ENCODE measurements at places on chromosomes 12 and 14.
A peak's percentile ranks its signal among the peaks of the same experiment; 100 is the strongest.

DNA sequence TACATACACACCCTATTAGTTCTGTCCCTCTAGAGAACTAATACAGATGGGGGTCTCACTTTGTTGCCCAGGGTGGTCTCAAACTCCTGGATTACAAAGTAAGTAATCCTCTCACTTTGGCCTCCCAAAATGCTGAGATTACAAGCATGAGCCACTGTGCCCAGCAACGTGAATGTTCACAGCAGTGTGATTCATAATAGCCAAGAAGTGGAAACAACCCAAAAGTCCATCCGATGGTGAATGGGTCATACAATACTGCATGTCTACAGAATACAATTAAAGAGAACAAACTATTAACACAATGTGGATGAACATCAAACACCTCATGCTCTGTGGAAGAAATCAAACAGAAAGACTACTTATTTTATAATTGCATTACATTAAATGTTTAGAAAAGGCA is 57.3 kb upstream of the SYNE2 start:
- DNase-seq: no peak

DNA sequence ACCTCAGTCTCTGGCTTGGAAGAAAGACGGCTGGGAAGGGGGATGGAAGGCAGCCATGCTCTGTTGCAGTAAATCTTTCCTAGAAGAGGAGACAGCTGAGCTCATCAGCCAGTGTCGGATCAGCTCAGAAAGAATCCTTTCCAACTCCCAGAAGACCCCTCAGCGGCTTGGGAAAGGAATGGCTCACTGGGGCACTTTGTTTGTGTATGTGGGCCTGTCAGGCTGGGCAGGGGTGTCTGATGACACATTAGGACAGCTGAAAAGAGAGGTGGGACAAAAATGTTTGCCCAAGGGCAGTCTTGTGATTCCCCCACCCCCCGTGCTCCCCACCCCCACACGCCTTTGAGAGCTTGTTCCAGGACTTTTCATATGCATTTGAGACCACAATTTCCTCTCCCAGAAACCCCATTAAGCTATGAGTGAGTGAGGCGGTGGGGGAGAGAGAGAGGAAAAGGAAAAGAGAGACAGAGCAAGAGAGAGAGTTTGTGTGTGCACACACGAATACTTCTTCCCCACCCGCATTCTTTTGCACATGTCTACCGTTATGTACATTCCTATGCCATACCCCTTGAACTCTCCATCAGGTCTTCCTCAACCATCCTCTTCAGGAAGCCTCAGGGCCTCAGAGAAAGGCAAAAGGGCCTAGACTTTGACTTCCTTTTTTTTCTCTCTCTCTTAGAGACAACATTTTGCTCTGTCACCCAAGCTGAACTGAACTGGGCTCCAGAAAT is 198.9 kb downstream of the ZFP36L1 start:
- no peak for DNase-seq

- DNase-seq: peak; percentile 66
Measured at GRCh38 chr12:122356192-122356635, 66.3 kb downstream of the CLIP1 start.

DNA sequence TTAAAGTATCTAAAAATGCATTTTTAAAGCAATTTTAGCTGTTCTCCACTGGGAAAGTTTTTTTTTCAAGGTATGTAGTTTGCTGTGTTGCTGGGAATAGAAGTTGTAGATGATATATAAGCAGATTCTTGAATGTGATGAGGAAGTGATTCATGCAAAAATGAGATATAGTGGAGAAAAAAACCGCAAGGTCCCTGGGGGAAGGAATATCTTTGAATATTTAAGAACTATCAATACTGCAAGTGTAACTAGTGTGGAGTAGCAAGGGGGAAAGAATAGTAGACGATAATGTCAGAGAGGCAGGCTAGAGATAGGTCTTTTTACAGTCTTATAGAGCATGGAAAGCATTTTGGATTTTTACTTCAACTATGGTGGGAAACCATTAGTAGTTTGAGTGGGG is 42.5 kb downstream of the PTCSC3 start:
- DNase-seq: no peak

DNA sequence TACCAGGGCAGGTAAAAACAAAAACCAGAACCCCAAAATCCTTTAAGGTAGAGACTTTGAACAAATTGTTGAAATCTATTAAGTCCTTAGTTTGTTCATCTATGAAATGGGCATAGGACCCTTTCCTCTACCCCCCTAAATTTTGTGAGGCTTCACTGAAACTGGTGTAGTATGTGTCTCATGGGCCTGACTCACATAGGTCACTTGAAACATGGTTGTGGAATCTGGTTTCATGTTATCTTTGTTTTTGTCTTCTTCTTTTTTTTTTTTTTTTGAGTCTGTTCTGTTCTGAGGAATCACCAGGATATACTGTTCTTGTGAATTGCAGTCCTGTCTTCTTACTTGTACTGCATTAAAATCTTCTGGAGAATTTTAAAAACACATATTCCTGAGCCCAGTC is 202.2 kb downstream of the KTN1 start:
- no peak for DNase-seq

- DNase-seq: no peak
Measured at GRCh38 chr12:108825201-108825950, 32.0 kb downstream of the SSH1 start.

- no peak for DNase-seq
Measured at GRCh38 chr12:115726691-115727090, 550.8 kb downstream of the MED13L start.

DNA sequence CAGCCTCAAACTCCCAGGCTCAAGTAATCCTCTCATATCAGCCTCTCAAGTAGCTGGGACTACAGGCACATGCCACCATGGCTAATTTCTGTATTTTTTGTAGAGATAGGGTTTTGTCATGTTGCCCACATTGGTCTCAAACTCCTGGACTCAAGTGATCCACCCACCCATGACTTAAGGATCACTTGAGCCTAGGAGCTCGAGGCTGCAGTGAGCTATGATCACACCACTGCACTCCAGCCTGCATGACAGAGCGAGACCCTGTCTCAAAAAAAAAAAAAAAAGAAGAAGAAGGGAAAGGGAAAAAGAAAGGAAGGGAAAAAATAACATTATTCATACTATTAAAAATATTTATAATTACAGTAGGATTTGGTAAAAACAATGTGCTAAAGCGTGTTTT is 19.2 kb downstream of the EPS8 start:
- DNase-seq: peak; percentile 31

DNA sequence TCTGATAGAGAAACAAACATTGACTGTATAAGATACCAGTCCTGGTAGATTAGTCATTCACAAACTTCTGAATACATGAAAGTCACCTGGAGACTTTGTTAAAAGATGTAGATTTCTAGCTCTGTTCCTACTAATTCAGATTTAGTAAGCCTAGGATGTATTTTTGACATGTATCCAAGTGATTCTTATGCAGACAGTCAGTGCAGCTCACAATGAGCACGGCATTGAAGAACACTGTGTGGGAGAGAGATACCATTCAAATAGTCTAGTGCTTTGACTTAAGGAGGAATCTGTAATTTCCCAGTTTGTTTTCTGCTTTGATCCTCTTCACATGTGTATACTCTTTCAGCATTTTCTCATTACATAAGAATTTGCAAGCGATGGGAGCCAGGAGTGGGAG is 68.7 kb upstream of the STXBP6 start:
- DNase-seq: no peak

DNA sequence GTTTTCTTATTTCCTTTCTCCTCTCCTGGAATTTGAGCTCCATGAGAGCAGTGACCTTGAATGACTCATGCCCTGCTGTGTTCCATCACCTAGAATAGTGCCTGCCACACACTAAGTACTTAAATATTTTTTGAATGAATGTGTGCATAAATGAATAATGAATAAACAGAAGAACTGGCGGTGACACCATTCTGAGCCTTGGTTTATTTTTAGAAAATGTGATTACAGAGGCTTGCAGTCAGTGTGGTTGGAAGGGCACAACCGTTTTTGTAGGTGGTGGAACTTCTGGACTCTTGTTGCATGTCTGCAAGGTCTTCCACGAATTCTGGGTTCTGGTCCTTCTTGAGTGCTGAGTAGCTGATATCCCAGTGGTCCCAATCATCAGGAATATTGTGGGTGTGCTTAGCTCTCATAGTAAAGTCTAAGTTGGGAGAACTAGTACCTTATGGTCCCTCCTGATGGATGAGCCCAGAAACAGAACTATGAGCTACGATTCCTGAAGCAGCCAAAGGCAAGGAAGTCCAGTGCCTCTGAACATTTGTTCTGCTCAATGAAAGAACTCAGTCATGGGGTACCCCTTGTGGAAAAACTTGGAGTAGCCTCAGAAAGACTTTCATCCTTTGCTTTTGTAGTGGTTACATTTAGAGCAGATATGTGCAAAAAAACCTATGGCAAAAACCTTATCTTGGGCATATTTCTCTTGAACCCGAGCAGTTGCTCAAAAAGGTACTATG is 28.8 kb upstream of the BHLHE41 start:
- no peak for DNase-seq

GRCh38 chr12:4379405-4379804 is at the start of gene FGF23:
Gene FGF23 (minus strand): TSS chr12:4379712. CDS start chr12:4379582, 130 bp downstream.
- DNase-seq: no peak

DNA sequence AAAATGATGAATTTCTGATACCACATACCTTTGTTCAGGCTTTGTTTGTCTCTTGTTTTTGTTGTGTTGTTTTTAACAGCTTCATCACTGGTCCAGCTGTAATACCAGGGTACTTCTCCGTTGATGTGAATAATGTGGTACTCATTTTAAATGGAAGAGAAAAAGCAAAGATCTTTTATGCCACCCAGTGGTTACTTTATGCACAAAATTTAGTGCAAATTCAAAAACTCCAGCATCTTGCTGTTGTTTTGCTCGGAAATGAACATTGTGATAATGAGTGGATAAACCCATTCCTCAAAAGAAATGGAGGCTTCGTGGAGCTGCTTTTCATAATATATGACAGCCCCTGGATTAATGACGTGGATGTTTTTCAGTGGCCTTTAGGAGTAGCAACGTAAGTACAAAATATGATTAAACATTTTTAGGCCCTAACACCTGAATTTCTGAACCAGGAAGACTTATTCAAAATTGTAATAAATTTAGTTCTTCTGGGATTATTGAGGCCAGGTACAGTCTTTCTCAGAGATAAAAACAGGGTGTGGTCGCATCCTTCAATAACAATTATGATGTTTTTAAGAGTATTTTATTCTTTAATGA is 22.4 kb downstream of the RXYLT1 start:
- peak; percentile 46 for DNase-seq

- no peak for DNase-seq
Measured at GRCh38 chr12:25529738-25530137, 23.3 kb downstream of the LMNTD1 start.

DNA sequence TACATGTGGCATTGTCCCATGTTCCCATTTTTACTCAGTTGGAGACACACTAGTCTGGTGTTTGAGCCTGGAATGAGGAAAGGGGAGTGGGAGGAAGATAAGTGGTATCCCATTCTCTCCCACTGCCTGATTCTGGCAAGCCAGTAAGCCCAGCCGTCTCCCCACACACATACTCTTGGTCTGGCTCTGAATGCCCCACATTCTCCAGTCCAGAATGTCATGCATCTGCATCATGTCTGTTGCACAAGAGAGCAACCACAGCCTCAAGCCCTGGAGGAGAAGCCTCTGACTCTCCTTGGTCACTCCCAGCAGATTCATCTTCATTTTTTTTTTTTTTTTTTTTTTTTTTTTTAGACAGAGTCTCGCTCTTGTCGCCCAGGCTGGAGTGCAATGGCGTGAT is 48.0 kb downstream of the DRAM1 start:
- no peak for DNase-seq

DNA sequence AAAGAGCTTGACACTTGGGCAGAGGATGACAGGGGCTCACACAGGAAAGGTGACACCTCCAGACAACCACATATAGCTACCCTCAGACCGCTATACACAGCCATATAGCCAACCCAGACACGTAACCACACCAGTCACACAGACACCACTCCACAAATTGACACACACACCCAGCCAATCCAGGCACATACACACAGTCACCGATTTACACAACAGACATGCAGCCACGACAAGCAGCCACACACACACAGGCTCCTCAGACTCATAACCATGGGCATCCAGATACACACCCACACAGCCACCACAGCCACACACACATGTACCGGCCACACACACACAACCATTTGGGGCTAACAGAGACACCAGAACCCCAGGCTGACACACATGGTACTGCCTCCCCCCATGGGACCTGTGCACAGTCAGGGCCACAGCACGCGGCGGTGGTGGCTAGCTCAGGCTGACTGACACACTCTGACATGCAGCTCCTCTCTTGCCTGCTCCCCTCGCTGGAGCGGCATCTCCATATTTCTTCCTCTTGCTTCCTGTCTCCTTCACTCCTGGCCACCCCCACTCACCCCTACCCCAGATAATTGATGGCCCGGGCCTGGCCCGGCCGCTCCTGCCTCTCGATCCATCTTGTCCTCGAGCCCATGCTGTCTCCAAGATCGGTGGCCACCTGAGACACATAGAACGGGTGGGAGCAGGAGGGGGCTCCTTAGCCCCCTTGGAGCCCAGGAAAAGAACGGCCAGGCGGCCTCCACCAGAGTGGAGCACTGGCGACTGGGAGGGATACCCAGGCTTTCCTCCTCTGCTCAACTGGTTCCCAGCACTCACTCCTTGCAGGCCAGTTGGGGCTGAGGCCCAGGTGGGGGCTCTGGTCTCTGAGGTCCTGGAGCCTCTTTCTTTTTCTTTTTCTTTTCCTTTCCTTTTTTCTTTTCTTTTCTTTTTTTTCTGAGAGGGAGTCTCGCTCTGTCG is 6.0 kb upstream of the SHMT2 start:
- no peak for DNase-seq

- DNase-seq: no peak
Measured at GRCh38 chr12:89693639-89694202, 14.9 kb downstream of the ATP2B1 start.

GRCh38 chr12:104381731-104382480 is 74.8 kb upstream of the CHST11 start:
- DNase-seq: peak; percentile 84

GRCh38 chr12:52810554-52810953 is 3.4 kb downstream of the KRT4 start:
- no peak for DNase-seq

GRCh38 chr12:69527506-69528272 is 57.5 kb downstream of the FRS2 start:
- no peak for DNase-seq

DNA sequence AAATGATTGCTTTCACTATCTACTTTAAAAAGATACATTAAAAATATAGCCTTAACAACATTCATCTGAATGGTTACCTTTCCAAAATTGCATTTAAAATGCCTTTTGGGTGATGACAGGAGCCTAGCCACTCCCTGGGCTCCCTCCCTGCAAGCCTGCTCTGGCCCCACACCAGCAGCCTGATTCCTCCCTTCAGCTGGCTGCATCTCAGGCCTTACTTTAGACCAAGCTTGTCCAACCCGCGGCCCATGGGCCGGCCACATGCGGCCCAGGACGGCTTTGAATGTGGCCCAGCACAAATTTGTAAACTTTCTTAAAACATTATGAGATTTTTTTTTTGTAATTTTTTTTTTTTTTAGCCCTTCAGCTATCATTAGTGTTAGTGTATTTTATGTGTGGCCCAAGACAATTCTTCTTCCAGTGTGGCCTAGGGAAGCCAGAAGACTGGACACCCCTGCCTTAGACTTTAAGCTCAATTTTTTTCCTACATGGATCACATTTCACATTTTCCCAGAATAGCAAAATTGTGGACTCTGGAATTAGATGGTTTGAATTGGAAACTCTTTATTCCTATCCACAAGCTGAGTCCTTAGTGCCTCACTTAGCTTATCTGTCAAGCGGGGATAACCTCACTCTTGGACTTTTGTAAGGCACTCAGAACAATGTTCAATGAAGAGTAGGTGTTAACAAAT is 124.4 kb downstream of the MYRFL start:
- no peak for DNase-seq

- DNase-seq: peak; percentile 73
Measured at GRCh38 chr14:64303471-64303917, 9.3 kb upstream of the ESR2 start.

- DNase-seq: peak; percentile 89
Measured at GRCh38 chr14:70886421-70887206, 20.6 kb upstream of the PCNX1 start.
